Inflammatory macrophage treated with lipopolysaccharide for 4 hours (primary cell): ENCODE measurements at places on chromosomes 12 and 14.
A peak's percentile ranks its signal among the peaks of the same experiment; 100 is the strongest.

GRCh38 chr12:39959031-39959430 is 146.8 kb downstream of the SLC2A13 start:
- no peak for DNase-seq

DNA sequence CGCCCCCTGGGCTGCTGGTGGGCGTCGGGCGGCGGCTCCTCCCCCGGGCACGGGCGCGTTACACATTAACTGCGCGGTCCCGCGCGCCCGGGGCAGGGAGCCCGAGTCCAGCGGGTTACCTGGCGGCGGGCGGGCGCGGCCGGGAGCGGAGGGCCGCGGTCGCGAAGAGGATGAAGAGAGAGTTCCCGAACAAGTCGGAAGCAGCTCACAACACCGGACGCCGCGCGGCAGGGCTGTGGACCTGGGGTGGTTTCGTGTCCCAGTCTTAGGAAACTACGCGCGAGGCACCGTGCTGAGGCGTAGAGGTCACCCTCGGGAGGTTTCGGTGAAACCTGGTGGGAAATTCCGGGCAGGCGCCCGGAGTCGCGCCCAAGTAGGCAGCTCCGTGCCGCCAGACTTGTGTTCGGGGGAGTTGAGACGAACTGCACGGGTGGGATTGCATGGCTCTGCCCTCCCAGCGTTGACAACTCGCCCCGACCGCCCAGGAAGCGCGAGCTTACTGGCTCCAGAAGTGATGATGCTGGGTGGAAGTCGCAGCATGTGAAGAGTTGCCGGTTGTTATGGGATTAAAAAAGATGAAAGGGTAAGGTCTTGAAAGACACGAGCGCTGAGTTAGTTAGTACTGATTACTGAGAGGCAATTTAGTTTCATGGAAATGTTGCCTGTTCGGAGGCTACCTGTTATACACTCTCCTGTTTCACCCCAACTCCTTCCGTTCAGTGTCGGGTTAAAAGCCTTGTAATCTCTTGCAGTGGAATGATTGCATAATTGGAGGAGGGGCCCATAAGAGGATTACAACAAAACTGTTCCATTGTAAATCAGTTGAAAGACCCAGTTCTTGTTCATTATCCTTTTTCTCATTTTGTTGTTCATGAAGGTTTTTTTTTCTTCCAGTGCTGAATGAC is 879 bp downstream of the RAB3IP start:
- peak; percentile 38 for DNase-seq

GRCh38 chr12:57822392-57823130 is 4.0 kb upstream of the AVIL start:
- DNase-seq: no peak

DNA sequence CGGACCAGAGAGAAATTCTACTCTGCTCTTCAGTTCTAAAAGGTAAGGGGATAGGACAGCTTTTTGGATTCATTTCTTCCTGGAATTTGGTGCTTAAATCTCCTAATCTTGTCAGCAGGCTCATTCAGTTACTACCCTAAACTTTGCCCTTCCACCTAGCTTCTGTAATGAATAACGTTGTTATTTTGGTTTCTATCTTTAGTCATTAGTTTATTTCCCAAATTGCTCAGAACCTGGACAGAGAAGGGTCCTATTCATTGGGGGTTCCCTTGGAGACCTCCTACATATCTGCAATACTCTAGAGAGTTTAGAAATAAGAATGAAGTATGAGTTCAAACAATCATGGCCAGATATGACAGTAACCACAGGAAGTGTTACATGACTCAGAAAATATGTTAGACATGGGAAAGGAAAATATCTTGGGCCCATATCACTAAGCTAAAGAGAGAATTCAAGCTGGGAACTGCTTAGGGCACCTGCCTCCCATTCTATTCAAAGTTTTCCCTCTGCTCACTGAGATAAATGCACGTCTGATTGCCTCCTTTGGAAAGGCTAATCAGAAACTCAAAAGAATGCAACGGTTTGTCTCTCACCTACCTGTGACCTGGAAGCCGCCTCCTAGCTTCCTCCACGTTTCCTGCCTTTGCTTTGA is 87.9 kb downstream of the GAS2L3 start:
- DNase-seq: no peak

DNA sequence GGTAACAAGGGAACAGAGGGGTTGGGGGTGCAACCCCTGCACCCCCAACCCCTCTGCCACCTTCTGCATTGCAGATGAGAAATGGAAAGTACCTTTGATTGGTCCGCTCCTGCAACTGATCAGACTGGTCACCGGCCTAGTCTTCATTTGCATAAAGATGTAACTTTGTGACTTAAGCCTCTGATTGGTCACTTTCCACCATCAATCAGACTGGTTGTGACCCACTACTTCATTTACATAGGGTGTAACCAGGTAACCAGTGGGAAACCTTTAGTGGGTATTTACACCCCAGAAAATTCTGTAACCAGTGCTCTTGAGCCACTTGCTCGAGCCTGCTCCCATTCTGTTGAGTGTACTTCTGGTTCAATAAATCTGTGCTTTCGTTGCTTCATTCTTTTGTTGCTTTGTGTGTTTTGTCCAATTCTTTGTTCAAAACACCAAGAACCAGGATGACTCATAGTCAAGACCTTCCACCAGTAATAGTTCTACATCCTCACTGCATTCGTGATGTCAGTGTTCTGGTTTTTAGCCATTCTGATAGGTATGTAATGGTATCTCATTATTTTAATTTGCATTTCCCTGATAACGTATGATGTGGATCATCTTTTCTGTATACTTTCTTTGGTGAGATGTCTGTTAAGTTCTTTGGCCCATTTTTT is 30.8 kb downstream of the LEMD3 start:
- DNase-seq: no peak

- no peak for DNase-seq
These were observed 22.4 kb downstream of the BRI3BP start for GRCh38 chr12:125015680-125016310.

GRCh38 chr12:112627851-112628250 is 163.7 kb upstream of the RPH3A start:
- DNase-seq: peak; percentile 24

DNA sequence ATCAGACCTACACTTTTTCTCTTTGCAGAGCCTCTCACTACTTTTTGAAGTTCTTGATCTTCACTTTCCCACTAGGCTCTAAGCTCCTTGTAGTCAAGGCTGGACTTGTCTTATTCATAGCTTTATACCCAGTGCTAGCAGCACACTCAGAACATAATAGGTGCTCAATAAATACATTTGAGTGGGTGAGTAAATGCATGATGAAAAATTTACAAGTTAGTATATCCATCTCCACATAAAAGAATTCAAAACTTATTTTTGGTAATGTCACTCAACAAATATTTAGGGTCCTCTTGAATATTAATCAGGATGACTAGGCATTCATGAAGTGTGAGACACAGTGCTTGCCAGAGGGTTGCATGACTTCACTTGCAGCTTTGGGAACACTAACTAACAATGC is 52.6 kb downstream of the NRXN3 start:
- DNase-seq: no peak

- DNase-seq: no peak
These were observed 102.0 kb downstream of the DICER1 start for GRCh38 chr14:95055318-95055717.

- DNase-seq: no peak
These were observed 263.8 kb upstream of the DIO2 start for GRCh38 chr14:80475074-80475473.

DNA sequence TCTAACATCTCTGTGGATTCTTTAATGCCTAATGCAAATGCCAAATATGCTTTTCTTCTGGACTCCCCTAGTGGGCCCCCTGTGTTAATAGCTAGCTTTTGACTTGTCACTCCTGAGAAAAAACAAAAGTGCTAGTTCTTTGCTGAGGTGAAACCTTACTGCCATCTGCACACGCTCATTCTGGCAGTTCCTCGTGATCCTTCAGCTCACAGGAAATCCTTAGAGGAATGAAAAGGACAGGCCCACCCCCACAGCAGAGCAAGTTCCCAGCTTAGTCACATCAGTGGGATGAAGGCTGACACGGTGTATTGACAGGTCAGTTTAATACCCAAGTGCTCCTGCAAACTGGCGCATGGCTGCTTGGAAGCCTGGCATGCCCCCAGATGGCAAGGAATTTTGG is 165.1 kb upstream of the ATP2B1 start:
- DNase-seq: peak; percentile 23

- DNase-seq: no peak
These were observed 8.3 kb downstream of the ALG10B start for GRCh38 chr12:38324912-38325311.

DNA sequence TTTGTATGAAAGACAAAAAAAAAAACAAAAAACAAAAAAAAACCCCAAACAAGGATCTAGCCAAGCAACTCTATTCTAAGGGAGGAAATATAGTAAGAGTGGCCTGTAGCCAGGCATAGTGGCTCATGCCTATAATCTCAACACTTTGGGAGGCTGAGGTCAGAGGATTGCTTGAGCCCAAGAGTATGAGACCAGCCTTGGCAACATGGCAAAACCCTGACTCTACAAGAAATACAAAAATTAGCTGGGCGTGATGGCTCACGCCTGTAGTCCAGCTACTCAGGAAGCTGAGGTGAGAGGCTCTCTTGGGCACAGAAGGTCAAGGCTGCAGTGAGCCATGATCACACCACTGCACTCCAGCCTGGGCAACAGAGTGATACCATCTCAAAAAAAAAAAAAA is 47.9 kb downstream of the TMEM117 start:
- no peak for DNase-seq

DNA sequence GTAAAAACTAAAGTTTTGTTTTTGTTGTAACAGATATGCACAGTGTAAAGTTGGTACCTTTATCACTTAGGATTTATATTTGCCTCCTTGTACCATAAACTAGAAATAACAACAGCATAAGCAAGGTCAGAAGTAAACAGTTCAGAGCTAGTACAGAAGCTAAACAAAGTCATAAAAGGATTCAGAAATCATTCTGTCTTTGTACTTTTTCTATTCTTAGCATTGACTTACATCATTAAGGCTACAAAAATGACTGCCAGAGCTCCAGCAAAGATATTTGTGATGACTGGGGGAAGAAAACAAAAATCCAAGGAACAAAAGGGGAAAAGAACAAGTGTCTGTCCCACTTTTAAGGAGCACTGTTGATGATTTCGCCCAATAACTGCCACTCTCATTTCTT is 347.2 kb downstream of the CCDC91 start:
- no peak for DNase-seq

GRCh38 chr12:42030588-42030987 is 114.1 kb downstream of the GXYLT1 start:
- DNase-seq: no peak
